ENCODE measurements at places on chromosomes 6 and 20.

DNA sequence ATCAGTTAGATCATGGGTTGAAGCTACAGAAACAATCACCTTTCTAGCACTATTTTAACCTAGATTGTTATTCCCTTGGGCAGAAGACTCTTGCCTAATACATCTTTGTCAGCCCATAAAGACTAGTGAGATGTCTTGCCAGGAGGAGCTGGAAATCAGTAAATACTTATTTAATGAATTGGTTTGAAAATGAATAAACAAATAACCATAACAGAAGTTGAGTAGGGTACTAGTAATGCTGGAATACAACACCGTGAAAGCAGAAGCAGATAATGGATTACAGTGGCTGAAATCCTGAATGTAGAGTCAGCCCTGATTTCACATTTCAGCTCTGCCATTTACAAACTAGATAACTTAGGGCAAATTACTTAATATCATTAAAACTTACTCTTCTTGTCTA lies 236.1 kb downstream of the PACRG start:
- no peak for DNase-seq

- no peak for DNase-seq
These were observed 164.1 kb downstream of the RNF144B start for GRCh38 chr6:18551228-18551627.

- DNase-seq: no peak
These were observed 394.6 kb upstream of the JARID2 start for GRCh38 chr6:14851281-14851680.

DNA sequence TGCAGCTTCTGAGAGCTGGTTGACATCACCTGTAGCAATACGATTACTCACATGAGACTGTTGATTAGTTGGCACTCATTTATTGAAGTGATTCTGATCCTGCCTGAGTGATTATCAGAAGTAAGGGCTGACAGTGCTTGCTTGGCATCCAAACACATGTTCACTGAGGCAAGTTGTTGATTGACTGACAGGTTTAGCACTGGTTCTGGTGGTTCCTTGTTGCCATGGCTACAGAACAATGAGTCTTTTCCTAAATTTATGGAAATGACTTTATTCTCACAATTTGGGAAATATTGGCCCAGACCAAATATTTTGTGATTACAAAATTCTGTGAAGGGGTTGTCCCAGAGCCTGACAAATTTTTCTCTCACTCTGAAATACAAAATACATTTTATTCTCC lies 146.0 kb upstream of the RAB32 start:
- DNase-seq: no peak

- no peak for DNase-seq
These were observed 571.9 kb upstream of the CHD6 start for GRCh38 chr20:42190084-42190483.

DNA sequence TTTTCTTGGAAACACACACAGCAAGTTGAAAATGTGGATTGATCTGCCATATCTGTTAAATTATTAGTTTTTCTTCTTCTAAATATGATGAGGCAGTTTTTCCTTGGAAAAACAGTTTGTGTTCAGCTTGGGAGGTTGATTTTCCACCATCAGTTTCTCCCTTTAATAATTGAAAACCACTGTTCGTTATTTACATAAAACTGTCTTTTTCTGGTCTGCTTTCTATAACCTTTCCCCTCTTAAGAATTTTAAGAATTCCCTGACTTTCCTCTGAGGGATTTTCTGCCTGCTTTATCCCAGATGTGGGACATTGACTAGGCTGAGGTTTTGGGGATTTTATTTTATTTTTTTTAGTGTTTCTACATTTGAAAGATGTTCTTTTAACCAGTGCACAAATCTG lies 27.2 kb downstream of the DSE start:
- DNase-seq: no peak

DNA sequence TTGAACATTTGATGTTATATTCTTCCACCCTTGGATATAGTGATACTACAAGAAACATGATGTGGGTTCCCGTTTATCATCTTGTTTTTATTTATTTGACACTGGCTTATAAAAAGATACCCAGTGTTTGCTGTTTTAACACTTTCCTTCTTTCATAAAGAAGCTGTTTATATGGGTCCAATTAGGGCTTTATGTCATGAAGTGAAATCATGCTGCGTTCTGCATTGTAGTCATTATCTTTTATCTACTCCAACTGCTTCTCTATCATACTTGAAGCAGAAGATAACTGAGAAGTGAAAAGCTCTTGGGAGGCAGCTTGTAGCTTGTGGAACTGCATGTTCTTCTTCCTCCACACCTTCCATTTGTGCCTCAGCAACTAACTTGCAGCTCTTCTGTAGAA lies 57.8 kb downstream of the GPX5 start:
- no peak for DNase-seq

DNA sequence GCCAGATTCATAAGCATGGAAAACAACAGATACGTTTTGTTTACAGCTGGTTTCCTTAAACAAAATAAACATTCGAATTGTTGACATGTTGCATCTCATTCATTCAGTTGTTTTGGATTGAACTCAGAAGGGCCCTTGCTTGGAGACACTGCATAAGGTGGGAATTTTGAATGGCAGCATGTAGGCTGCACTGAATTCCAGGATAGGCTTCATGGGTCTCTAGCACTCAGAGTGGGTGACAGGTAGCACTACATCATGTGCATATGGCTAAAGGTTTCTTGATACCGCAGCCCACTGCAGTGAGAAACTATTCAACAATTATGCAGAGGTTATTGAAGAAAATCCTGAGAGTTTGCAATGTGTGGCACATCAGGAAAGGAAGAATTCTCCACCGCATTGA lies 1.6 kb downstream of the BEND6 start:
- no peak for DNase-seq

DNA sequence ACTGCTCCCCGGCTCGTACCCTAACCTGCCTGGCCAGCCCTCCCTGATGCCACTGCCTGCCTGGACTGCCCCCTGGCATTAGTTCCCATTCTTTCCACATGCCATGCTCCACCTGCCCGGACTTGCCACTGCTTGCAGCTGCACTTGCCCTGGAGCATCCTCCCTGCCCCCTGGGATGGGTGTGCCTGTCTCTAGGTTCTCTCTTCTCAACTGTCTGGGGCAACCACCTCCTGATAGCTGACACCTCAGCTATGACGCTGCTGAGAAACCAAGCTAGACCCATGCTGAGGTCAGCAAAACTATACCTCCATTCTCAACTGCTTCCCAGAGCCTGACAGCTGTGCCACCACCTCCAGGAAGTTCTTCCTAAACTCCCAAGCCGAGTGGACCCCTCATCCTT lies 72.1 kb downstream of the PERP start:
- no peak for DNase-seq

DNA sequence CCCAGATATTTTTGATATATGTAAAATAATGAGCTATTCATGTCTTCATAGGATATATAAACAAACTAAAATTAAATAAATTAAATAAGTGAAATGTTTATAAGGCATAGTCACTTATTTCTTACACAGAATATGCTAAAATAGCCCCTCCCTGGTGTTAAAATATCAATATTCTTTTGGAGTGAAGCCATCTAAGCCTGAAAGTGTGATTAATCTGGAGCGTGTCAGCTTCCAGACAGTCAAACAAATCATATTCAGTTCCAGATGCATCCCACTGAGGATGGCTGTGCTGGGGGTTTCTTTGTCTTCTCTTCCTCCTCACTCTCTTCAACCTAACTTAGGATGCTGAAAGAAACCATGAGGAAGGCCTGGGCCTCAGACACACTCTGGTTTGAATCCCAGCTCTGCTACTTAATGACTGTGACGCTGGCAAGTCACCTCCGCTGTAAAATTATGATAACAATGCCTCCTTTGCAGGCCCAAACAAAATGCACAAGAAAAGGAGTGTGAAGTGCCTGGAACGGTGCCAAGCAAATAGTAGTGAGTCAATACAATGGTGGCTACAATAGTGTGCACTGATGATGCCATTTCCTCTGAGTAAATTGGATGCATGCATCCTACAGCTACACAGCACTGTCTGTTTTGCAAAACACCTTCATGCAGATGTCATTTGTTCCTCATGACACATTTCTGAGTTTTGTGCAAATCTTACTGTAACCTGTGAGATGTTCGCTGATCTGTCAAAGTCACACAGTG lies 161.4 kb downstream of the FOXC1 start:
- DNase-seq: no peak

DNA sequence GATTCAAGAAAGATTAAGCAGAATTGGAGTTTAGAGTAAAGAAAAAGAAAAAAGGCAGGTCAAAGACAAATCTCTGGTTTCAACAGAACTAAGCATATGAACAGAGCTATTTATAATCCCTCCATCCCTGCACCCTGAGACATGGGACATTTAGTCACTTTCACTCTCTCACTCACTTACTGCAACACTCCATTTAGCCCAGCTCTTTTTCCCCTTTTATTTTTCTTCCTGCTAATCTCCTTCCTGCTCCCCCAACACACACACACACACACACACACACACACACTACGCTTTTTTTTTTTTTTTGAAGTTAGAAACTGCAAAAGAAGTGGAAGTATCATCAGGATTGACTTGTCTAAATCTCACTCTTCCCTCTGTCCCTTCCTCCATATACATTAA lies 45.1 kb upstream of the TBC1D7 start:
- DNase-seq: no peak

- DNase-seq: no peak
These were observed 2.2 kb downstream of the KCNG1 start for GRCh38 chr20:51020657-51021056.

DNA sequence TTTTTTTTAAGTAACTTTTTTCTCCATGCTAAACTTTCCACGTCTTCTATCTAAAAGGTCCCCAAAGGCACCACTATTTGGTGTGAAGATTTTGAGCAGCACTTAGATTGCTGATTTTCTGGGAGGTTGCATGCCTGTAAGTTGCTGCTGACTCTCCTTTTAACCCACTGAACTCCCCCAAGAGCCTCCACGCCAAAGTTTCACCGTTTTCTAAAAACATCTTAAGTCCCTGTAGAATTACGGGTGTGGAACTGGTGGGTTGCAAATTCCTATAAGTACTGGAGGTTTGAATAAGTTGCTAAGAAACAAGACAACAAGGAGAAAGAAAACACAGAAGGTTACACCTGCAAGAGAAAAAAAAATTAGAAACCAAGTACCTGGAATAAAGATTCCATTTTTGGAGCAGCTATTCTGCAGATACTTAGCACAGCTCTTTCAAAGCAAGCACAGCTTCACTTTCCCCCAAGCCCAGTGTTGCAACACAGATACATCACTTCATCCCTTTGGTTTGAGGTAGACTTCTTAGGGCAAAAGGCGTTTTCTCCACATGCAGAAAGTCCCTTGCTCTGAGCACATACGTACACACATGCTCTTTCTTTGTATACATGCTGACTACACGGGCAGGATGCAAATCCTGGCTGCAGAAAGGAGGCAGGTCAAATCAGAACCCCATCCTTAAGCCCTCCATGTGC lies 5.0 kb downstream of the JAG1 start:
- DNase-seq: no peak

GRCh38 chr6:169108753-169109152 lies 144.9 kb downstream of the THBS2 start:
- DNase-seq: no peak

GRCh38 chr20:42435230-42435629 lies 754.5 kb downstream of the PTPRT start:
- DNase-seq: no peak

GRCh38 chr6:317448-318144 lies 25.3 kb downstream of the DUSP22 start:
- no peak for DNase-seq

GRCh38 chr6:112920994-112921393 lies 573.9 kb downstream of the RFPL4B start:
- no peak for DNase-seq

- no peak for DNase-seq
These were observed 137.5 kb upstream of the BACH2 start for GRCh38 chr6:90434094-90434493.

DNA sequence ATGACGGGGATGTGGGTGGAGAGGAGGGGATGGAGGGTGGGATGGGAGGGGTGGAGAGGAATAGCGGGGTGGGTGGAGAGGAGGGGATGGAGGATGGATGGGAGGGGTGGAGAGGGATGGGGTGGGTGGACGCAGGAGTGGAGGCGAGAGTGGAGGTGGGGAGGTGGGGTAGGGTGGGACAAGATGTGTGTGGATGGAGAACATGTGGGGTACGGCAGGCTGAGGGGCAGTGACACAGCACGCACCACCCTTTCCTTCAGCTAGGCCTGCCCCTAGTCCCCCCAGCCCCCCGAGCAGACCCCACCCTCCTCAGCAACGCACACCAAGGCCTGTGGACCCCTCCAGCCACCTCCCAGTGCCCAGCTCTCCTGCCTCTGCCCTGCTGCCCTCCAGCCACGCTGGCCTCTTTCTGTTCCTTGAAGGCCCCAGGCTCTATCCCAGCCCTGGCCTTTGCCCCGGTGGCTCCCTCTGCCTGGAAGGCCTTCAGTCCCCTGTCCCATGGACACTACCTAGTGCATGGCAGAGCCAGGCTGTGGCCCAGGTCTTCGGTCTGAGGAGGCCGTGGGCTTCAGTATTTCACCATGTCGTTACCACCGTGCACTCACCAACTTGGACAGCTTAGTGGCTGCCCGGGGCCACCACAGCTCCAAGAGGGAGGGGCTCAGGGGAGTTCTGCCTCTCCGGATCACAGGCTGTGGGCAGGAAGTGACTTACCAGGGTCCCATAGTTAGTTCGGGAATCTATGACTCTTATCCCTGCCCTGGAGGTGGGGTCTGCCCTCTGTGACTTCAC lies 78.4 kb upstream of the PMEPA1 start:
- DNase-seq: no peak

DNA sequence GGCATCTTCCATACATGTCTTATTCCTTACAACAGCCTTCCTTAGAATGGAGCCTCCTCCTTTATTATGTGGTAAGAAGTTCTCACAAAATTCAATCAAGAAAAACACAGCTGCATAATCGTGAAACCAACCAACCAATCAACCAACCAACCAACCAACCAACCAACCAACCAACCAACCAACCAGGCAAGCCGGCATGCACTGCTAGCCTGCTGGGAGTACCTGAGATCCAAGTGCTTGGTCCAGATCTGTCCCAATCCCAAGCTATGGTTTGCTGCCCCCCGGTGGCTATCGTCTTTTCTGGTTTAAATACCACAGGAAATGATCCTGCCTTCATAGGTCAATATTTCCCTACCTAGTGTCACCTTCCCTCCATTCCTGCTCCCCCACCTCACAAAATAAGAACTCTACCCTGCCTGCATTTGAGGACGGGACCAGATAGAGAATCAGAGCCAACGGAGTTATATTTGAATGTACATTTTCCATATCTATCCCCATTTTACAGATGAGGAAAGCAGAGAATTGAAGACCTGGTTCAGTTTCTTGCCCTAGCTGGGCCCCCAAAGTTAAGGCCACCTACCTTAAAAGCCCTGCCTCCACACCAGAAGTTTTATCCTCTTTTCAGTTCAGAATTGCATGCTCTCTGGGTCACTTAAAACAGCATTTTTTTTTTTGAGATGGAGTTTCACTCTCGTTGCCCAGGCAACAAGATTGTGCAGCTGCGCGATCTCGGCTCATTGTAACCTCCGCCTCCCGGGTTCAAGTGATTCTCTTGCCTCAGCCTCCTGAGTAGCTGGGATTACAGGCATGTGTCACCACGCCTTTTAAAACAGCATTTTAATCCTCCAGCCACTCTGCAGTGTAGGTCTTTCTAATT lies 27.1 kb downstream of the RAB44 start:
- peak; percentile 45 for DNase-seq

GRCh38 chr20:63696628-63697356 lies at the start of gene TNFRSF6B:
TSS of gene TNFRSF6B (plus strand) at chr20:63696652. CDS start at chr20:63696768, 116 bp downstream.
- DNase-seq: no peak

Measured in stimulated activated CD8-positive, alpha-beta memory T cell treated with anti-CD3 and anti-CD28 coated beads, Interleukin-7, amount 100 ng/mL, for 24 hours (primary cell).